ENCODE measurements at places on chromosomes 1 and 21.

DNA sequence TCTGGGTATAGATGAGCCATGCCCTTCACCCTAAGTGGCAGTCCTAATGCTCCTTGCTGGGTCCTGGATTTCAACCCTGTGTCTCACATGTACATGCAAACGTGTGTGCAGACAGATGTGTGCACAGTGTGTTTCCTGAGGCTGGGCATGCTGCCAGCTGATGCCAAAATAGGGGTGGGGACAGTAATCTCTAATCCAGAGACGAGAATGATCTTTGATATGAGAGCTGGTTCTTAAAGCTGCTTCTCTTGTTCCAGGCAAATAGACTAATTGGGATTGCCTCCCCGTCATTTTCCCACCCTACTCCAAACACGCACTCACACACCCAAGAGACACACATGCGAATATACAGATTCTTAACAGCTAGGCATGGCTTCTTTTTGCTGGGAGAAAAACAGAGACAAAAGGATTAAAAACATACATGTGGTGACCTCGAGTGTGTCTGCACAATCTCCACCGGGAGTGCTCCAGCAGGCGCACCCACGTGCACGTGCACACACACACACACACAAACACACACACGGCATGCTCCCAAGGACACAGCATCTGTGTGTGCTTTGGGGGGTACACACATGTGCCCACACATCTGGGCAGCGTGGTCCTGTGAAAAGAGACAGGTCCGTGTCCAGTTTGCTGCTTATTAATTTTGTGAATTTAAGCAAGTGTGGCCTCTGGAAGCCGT is 102.1 kb upstream of the ZBTB40 start:
- no peak for DNase-seq

DNA sequence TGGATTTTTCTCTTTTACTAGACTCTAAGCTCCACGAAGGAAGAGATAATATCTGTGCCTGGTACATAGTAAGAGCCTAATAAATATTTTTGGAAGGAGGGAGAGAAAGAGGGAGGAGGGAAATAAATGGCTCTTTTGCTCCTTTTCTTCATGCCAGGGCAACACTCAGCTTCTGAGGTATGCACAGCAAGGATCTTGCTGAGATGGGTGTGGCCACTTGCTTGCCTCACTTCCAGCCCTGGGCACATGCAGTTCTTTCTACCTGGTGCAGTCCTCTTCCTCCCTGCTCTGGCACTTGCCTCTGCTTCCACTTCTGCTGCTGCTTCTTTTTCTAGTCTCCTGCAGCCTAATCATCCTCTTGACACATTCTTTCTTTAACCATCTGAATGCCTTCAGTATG is 148.1 kb downstream of the FGGY start:
- no peak for DNase-seq

- no peak for DNase-seq
Measured at GRCh38 chr1:54342742-54343687, 63.2 kb downstream of the SSBP3 start.

GRCh38 chr1:70072231-70072751 is 133.1 kb downstream of the LRRC40 start:
- no peak for DNase-seq

DNA sequence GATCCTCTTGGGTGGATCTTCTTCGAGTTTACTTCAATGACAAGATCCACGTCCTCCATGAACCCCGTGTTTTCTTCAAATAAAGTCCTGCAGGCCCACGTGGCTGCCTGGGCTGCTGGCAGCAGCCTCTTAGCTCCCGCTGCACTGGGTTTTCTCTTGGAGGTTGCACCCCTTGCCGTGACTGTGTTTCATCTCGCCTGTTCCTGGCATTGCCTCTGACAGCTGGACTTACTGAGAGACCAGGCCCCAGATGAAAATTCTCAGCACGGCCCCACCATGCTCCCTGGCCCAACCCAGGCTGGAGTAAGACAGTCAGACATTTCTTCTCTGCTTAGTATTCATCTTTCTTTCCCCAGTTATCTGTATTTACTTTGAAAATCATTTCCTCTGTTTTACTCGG is 274.8 kb upstream of the RUNX1 start:
- DNase-seq, result no peak

- no peak for DNase-seq
Measured at GRCh38 chr1:151175863-151176262, at the start of gene TMOD4. Gene TMOD4, minus strand, starts transcription at chr1:151175981. Its CDS starts 1,106 bp downstream, at chr1:151174875.

DNA sequence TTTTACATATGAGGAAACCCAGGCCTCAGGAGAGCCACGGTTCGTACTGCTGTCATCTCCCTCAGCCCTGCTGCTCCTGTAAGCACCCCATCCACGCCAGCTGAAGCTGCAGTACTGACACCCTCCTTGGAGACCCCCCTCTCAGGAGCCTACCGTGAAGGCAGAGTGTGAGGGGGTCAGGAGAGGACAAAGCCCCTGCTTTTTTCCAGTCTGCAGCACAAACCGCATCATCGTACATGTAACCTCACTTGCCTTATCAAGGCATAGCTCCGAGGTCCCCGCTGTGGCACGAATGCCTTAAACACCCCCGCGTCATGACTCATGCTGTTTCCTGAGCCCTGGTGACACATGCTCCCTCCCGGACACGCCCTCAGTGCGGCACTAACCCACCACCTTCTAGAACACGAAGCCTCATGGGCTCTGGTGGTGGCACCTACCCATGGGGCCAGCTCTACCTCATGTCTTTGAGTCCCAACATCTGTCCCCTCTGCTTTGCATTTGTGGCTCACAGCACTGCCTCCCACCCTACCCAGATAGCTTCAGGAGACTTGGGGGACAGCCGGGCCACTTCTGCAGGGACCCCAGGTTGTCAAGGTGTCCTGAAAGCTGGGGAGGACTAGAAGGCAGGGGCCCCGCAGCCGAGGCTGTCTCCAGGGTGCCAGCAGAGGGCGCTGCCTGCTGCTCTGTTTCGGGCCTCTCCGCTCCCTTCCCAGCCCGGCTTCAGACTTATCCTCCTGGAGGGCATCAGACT is 4.9 kb downstream of the SH3BGRL3 start:
- peak; percentile 75 for DNase-seq

- no peak for DNase-seq
Measured at GRCh38 chr1:167426716-167427115, 91.6 kb downstream of the CD247 start.

DNA sequence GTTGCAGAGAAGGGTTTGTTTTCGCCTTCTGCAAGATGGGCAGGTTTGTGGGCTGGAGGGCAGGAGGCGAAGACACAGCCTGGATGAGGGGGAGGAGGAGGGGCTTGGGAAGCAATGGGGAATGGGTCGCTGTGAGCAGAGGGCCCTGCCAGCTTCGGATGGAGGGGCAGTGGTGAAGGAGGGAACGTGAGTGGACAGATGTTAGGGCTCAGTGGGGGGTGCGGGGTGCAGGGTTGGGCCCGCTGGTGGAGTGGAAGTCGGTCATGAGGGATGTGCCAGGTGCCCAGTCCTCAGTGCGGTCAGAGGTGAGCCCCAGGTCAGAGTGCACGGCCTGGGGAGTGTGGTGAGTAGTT is 55.5 kb upstream of the ABCG1 start:
- DNase-seq, result no peak
